Mucosa of descending colon (tissue), 3 donors: ENCODE measurements at places on chromosomes 6 and 20. TPM values are rescaled to one million over a fixed set of nuclear protein-coding genes. Genes with fewer than 3 reads are reported as not detected.

DNA sequence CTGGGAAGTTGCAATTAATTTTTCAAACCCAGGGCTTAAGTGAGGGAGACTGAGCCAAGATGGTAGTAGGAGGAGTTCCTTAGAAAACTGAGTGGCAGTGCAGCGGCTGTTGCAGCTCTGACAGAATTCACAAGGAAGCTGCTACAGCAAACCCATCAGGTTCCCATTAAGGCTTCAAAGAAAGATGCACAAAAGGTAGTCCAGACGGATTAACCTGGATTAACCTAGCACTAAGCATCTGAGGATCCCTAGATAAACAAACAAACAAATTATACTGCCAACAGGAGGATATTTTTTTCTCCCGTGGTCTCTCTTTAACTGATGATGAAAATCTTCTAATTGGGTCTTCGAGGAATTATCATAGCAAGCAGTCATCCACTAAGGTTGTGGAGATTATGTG, 5.2 kb downstream of the TENT5A start:
- no peak for DNase-seq

DNA sequence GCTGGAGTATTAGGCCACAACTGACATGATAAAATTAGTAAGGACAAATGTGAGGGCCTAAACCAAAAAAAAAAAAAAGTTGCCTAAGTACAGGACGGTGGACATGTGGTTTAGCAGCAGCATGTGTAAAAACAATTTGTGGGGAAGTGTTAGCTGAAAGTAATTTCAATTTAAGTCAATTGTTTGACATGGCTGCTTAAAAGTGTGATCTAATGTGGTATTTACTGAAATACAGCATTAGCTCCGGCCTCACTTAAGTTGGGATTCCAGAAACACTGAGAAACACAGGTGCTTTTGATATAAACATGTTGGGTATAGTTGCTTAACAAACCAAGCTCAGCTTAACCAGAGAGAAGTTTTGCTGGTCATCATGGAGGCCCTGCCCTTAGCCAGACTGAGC, 119.7 kb downstream of the FYN start:
- no peak for DNase-seq

DNA sequence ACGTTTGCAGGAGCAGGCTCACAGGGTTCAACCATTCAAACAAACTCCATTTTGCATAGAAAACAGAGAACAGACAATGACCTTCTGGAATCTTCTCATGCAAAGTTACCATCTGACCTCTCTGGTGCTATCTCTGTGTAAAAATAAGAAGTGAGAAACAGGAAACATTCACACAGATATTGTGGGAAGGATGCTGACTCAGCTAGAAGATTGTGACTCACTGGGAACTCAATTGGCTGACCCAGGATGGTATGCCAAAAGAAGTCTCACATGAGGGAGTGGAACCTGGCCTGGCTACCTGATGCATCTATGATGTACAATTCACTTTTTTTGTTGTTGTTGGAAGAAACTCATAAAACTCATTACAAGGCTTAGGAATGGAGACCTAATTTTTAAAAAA, 61.1 kb upstream of the TBX18 start:
- DNase-seq, result no peak

Gene COL9A1
- 0.96 TPM for total RNA-seq

DNA sequence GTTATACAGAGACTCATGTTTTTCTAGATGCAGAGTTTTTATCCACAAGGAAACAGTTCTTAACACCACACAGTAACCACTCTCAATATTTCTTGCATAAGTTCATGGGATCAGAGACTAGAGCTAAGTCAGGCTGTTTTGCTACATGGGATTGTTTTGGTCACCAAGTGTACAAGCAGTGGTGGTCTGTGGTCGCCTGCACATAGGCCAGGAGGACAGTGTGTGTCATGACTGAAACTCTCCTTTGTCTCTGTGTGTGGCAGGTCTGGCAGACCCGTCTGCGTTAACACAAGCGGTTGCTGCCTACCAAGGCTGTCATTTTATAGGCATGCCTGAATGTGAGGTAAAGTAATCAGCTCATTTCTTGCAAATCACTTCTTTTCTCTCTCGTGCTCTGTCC, 18.9 kb downstream of the WRNIP1 start:
- DNase-seq, result no peak
